NCI-H1105 (cell line): ENCODE measurements at places on chromosomes 5 and 9.

DNA sequence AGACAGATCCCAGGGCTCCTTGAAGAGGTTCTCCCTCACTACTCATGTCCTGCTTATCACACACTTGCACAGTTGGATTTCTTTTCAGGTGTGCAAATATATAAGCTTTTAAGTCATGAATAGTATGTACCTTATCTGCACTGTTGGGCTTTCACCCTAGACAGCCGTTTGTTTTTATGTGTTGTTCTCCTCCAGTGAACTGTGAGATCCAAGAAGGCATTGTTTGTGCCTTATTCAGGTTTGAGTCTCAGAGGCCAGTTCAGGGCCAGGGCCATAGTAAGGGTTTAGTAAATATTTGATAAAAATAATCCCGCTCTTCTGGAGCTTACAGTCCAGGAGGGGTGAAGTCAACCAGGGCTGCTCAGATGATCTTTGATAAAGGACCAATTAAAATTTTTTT is 480.0 kb downstream of the TMEM38B start:
- DNase-seq = no peak

GRCh38 chr5:135393229-135393628 is 5.8 kb downstream of the MACROH2A1 start:
- DNase-seq = no peak

- no peak for DNase-seq
Measured at GRCh38 chr5:66129144-66129543, 15.0 kb upstream of the SREK1 start.

GRCh38 chr5:15946026-15946425 is 233.6 kb downstream of the MARCHF11 start:
- DNase-seq = no peak

GRCh38 chr5:172098883-172099282 is 89.1 kb downstream of the STK10 start:
- no peak for DNase-seq

- no peak for DNase-seq
Measured at GRCh38 chr9:119280740-119281485, 88.3 kb downstream of the BRINP1 start.

DNA sequence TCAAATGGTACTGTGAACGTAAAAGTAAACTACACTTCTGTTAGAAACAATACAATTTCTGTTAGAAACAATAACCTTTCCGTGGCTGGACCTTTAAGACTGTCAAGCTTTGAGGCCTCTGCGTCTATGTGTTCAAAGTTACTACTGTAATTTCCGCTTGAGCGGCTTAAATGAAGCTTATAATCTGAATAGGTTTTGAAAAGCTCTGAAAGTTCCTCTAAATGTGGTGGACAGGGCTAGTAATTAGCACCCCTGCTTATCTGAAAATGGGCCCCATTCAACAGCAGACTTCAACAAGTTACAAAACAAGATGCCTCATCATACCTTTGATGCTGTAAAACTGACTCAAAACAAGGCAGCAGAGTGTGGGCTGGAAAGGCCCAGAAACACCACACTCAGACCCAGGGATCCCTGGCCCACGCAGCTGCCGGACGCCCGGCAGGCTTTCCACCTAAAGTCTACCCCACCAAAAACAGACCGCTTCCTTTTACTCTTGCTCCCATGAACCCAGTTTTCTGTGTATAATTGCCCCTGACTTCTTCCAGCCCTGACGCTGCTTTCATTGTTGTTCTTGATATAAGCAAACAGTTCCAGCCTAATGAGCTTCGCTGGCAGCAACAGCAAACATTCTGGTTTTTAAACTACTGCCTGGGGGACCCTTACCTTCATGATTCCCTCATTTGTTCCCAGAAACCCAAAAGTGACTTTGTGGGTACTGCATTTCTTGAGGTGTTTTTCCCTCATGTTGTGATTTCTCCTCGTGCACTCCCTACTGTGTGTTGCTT is 66.7 kb downstream of the TLE1 start:
- DNase-seq = no peak

DNA sequence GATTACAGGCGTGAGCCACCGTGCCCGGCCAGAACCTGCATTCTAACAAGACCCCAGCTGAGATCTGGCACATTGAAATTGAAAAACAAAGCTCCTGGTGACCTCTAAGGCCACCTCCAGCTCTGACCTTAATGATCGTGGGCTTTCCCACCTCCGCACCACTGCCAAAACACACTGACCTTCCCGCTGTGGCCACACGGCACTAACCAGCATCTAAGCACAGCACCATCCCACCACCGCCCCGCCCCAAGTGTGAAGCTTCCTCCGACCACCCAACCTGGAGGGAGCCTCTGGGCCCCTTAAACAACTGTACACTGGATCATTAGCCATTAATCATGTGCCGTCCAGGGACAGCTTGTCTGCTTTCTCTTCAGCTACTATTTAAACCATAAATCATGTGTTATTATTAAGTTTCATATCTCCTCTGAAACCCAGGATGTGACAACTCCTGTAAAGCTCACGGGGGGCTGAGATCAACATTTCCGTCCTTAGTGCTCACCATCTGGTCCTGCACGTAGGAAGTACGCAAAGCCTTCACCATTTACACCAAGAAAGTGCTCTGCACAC is 80.6 kb downstream of the COL23A1 start:
- DNase-seq = no peak
